ENCODE measurements at places on chromosomes 7 and 10.

GRCh38 chr7:39550411-39550810 lies 15.8 kb upstream of the YAE1 start:
- no peak for DNase-seq

GRCh38 chr10:62981096-62981495 lies 152.0 kb upstream of the NRBF2 start:
- no peak for DNase-seq

DNA sequence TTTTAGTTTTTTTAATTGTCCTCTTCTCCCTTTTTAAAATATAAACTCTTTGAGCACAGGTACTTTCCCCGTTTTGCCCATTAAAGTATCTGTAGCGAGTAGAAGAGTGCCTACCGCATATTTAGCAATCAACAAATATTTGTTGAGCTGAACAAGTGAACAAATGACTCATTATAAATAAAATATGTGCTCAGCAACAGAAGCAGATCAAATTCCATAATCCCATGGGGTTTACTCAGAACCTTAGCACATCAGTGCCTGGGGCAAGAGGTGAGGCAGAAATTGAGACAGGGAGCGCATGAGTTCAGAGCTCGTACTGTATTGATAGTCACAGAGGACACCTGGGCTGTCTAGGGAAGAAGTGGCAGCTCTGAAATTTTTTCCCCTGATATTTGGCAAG lies 161.0 kb downstream of the SEM1 start:
- DNase-seq, result no peak

DNA sequence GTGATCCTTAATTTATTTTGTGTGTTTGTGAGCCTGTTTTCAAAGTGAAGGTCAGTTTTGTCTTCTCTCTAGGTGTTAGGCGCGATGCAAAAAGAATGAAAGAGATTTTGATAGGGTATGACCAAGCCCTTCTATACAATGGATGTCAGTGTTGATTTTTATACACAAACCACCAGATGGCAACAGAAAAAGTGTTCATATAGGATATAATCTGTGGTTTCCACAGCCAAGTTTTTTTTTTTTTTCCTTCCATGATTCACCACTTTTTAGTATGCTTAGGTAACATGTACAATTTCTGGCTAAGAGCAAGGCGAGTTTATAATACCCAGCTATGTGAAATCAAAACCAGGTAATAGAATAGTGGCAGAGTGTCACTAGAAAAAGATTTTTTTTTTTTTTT lies 8.1 kb downstream of the SDK1 start:
- DNase-seq, result no peak

DNA sequence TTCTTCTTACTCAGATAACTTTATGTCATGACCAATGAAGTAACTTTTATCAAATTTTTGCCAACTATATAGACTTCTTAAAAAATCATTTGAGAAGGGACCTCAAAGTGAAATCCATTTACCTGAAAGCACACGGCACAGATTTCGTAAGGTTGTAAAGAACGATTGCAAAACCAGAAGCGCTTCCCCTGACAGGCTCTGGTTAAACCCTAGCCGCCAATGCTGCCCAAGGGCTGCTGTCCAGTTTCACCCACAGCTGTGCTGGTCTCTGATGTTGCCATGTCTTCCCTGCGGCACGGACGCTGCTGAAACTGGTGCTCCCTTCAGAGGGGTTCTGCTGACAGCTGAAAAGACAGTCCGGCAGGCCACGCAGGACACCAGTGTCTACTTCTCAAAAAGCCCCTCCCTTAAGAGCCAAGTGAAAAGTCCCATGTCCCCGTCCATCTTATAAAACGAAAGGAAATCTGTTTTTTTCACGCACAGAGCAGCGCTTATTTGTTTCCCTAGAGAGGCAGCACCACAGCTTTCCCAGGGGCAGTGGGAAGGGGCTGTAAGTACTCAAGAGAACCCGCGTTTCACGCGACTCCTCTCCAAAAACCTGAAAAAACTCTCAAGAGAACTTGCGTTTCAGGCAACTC lies 32.5 kb downstream of the GNA12 start:
- DNase-seq, result no peak

DNA sequence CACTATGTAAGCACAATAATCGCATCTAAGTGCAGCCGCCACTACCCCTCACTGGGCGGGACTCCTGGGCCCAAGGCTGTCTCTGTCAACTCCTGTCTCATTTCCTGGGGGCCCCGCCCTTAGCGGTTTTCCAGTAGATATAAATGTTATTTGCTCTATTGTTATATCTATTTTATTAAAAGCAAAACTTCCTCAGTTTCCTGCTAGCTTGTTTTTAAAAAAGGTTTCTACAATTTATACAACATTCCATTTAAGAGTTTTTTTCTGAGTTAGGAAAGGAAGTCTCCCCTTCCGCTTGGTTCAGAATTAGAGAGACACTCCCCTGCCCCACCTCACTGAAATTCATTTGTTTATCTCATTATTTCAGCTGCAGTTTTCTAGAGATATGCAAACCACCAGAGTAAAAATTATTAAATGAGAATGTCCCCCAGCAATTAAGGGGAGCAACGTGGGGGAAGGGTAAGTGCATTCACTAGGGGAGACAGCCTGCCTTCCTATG lies 82.7 kb downstream of the RAMP3 start:
- no peak for DNase-seq

GRCh38 chr7:128053023-128053422 lies 21.8 kb upstream of the LRRC4 start:
- DNase-seq, result no peak

DNA sequence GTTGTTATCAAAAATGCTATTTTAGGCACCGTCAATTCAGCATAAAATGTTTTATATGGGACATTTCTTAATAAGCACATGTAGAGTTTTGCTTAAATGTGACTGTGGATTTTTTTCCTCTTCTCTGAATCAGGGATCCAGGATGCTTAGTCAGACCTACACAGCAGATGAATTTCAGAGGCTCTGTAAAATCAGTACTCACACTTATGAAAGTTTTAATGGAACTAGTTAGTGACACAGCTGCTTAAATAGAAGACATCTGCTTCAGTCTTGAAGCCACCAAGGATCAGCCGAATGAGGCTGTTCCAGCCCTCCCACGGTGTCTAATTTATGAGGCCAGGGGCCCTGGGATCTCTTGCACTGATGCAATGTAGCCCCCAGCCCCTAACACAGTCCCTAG lies 136.0 kb downstream of the MYOF start:
- no peak for DNase-seq

- no peak for DNase-seq
Observed at GRCh38 chr10:49172061-49172776, 16.0 kb downstream of the TMEM273 start.

DNA sequence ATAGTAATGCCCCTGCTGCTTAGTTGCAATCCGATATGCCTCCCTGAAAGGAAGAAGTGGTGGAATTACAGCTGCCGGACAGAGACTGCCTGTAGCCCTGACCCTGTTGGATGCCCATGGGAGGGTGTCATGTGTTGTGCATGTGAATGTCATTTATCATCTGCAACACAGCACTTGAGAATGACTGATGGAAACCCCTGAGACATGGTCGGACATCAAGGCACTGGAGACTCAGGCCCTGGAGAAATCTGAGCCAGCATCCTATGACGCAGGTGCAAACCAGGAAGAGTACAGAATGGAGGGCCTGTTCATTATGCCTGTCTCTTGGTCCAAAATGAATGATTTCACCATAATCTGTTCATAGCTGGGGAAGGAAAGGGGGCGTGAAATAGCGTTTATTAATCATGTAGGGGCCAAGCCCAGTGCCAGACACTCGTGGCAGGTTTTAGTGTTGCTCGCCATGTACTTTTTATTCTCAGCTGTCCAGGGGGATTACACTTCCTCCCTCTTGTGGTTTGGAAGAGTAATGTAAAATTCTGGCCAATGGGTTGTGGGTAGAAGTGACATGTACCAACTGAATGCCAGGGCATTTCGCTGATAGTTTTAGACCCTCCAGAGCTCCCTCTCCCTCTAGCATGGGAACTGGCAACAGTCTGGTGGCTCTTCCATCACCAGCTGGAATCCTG lies 23.0 kb upstream of the LEP start:
- no peak for DNase-seq

DNA sequence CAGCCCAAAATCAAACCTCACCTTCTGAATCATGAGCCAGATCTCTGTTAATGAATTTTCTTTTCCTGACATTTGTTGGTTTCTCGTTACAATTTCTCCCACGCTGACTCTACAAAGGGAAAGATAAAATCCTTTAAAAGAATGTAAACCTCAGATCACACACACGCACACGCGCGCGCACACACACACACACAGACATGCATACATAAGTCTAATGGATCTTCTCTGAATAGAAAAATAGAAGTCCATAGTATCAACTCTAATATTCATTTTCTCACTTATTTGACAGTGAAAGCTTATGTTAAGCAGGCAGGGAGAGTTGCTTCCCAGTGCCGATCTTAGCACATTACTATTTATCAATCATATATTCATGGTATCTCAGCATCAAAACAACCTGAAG lies 1.4 kb downstream of the ETV1 start:
- no peak for DNase-seq

DNA sequence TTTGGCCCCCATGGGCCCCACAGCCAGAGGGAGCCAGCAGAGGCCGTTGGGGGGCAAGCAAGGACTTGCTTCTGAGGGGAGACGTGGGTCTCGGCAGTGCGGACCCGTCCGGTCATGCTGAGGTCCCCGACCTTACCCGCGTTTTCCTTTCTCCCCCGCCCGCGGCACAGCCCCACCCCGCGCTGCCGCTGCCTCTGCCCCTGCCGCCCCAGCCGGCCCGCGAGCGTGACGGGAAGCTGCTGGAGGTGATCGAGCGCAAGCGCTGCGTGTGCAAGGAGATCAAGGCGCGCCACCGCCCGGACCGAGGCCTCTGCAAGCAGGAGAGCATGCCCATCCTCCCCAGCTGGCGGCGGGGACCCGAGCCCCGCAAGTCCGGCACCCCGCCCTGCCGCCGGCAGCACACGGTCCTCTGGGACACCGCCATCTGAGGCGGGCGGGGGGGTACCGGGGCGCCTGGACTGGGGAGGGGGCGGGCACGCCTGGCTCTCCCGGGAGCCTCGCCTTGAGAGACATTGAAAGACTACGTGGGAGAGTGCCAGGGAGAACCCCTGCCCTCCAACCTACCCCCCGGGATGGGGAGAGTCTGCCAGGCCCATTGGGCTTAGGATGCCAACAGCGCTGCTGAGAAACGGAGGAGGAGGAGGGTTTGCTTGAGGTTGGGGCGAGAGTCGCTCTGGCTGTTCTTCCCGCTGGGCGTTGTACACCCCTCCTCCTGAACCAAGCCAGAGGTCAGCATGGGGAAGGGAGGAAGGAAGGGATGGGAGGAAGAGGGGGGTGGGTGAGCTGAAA lies 9.9 kb downstream of the NYAP1 start:
- no peak for DNase-seq

GRCh38 chr10:48474765-48475365 lies 130.0 kb downstream of the ARHGAP22 start:
- no peak for DNase-seq

GRCh38 chr10:15322356-15322755 lies 48.7 kb downstream of the FAM171A1 start:
- no peak for DNase-seq

GRCh38 chr10:74634995-74635536 lies 191.3 kb upstream of the KAT6B start:
- DNase-seq, result no peak

All from stimulated activated CD8-positive, alpha-beta memory T cell treated with anti-CD3 and anti-CD28 coated beads, Interleukin-7, amount 100 ng/mL, for 1 hour (primary cell).